ENCODE measurements at places on chromosomes 7 and 10. TPM values are rescaled to one million over a fixed set of nuclear protein-coding genes. Genes with fewer than 3 reads are reported as not detected.

Gene TMEM225B
- 1.3 TPM for total RNA-seq

DNA sequence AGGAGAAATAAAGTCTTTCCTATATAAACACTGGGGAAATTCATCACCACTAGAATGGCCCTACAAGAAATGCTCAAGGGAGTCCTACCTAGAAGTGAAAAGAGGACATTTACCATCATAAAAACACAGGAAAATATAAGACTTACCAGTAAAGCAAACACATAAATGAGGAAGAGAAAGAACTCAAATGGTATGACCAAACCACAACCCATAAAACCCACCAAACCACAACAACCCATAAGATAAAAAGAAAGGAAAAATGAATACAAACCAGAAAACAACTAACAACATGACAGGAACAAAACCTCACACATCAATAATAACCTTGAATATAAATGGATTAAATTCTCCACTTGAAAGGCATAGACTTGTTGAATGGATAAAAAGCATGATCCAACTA is 71.9 kb upstream of the DIP2C start:
- H3K36me3 ChIP-seq, result peaks cover 15% of the 10 kb centered on the region
- DNase-seq, result no peak
- no peak overlapping the region for H3K27ac ChIP-seq
- H3K27me3 ChIP-seq, result peaks cover 48% of the 10 kb centered on the region
- H3K4me3 ChIP-seq, result no peak overlapping the region
- H3K4me1 ChIP-seq, result peaks cover 19% of the 10 kb centered on the region

GRCh38 chr7:2518737-2519118 is 846 bp upstream of the LFNG start:
- H3K4me1 ChIP-seq, result peaks cover 25% of the 10 kb centered on the region
- peak overlapping the region; percentile 61 for H3K27ac ChIP-seq
- H3K36me3 ChIP-seq, result peaks cover 26% of the 10 kb centered on the region
- H3K27me3 ChIP-seq, result peaks cover 10% of the 10 kb centered on the region
- H3K4me3 ChIP-seq, result peak overlapping the region; percentile 69
- no peak for DNase-seq

Gene HOXA5
- not detected for total RNA-seq

Gene CRTAC1
- total RNA-seq, result not detected
